GM20000 (cell line): ENCODE measurements at places on chromosomes 2 and 18.

DNA sequence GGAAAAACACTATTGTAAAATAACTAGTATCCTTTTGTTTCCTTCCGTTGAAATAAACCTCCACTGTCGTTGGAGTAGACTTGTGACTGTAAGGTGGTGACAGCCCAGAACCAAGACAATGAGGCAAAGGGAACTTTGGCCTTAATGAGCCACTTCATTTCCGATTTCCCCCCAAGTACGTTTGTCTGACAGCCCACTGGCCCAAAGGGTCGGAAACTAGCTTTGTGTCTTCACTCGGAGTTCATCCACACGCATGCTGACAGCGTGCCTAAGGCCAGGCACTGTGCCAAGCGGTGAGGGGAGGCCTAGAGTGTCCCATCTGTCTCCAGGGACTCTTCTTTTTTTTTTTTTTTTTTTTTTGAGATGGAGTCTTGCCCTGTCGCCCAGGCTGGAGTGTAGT is 21.0 kb downstream of the HJURP start:
- no peak for DNase-seq

GRCh38 chr2:62471816-62472215 is 34.2 kb downstream of the TMEM17 start:
- DNase-seq: no peak

- no peak for DNase-seq
Measured at GRCh38 chr2:240412975-240413812, 22.3 kb upstream of the GPC1 start.

DNA sequence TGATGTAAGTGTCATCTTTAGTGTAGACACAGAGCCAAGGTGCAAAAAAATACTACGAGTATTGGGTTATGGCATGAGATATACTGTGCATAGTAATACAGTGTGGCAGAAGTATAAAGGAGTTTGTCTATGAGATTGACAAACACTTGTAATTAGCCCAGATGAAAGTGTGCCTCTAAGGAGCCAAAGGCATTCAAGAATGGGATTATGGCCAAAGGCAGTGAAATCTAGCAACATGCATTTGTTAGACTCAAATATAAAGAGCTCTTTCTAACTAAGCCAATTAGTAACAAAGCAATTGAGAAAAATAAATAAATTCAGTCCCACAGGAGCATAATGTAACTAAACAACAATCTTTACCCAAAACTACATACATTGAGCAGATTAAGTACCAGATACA is 1761.8 kb downstream of the SUCLG1 start:
- DNase-seq: no peak

- DNase-seq: no peak
Measured at GRCh38 chr2:98932778-98933343, 3.2 kb downstream of the CRACDL start.

DNA sequence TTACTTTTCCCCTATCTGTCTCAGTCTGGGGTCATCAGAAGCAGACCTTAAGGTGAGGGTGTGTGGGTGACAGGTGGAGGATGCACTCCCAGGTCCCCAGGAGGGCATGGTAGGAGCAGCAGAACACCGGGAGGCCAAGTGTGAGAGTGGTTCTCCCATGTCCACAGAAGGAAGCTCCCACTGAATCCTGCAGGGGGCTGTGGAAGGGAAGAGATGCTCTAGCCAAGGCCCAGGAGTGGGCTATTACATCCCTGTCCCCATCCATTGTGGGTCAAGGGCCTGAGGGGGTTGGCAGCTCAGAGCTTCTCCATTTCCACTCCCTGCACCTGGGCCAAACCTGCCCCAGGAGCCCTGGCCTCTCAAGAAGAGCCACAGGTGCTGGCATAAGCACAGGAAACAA is 86.4 kb upstream of the KCNE4 start:
- no peak for DNase-seq

DNA sequence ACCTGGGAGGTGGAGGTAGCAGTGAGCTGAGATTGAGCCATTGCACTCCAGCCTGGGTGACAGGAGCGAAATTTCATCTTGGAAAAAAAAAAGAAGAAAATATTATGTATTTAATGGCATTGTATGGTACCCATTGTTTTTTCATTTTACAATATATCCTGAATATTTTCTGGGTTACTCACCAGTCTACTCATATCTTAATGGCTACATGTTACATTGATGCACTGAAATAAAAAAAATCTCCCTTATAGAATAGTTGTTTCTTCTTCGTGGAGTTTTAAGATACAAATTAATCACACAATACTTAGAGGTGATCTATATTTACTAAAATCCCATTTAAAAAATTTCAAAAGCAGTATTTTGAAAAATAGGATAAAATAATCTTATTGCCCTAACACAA is 66.3 kb upstream of the XPO1 start:
- DNase-seq: no peak

GRCh38 chr2:109060496-109060895 is 68.5 kb upstream of the SH3RF3 start:
- no peak for DNase-seq

GRCh38 chr2:20762945-20763683 is 59.8 kb downstream of the LDAH start:
- no peak for DNase-seq

- no peak for DNase-seq
Measured at GRCh38 chr2:27501042-27501441, 4.4 kb downstream of the GCKR start.

- no peak for DNase-seq
Measured at GRCh38 chr2:222982010-222982908, 69.7 kb upstream of the KCNE4 start.

DNA sequence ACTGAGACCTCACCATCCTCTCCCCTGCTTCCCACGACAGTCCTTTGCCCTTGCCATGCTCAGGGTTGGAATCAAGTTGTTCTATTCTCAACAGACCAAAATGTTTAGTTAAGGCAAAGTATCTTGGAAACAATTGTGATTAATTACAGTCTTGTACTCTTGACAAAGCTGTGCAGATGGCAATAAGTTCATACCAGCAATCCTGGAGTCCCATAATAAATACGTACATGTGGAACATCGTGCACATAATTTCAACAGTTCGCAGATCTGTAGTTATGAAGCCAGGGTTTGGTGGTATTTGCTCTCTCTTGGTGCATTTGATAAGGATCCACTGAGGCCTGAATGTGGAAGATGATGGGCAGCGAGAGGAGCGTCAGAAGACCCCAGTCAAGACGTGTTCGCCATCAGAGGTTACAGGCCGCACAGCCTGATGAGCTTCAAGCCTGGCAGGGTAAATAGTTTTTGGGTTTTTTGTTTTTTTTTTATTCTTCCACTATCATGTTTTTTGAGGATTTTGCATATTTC is 52.9 kb upstream of the EML6 start:
- no peak for DNase-seq

GRCh38 chr2:12965540-12966269 is 249.0 kb downstream of the TRIB2 start:
- no peak for DNase-seq

GRCh38 chr18:21763846-21764646 is 23.5 kb downstream of the MIB1 start:
- no peak for DNase-seq

- no peak for DNase-seq
Measured at GRCh38 chr2:73982140-73982617, 2.5 kb upstream of the TET3 start.

- DNase-seq: no peak
Measured at GRCh38 chr2:76839826-76840225, 682.4 kb downstream of the LRRTM4 start.

DNA sequence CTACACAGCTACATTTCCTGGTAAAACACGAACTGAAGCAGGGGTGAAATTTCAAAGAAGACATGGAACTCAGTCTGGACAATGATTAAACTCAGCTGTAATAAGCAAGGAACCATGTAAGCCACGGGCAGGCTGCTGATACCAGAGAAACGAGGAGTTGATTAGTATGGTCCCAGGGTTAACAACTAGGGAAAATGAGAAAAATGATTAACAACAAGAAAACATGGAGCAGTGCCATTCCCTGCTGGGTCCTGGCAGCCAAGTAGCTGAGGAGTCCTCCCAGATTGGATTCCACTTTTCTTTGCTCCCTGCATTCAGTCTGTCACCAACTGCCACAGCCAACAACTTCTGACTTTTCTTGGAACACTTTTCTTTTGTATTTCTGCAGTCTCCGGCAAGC is 517.0 kb upstream of the KLHL29 start:
- no peak for DNase-seq

GRCh38 chr2:117308861-117309770 is 505.4 kb upstream of the DDX18 start:
- DNase-seq: no peak

GRCh38 chr2:39705638-39706037 is 39.9 kb downstream of the TMEM178A start:
- DNase-seq: no peak

DNA sequence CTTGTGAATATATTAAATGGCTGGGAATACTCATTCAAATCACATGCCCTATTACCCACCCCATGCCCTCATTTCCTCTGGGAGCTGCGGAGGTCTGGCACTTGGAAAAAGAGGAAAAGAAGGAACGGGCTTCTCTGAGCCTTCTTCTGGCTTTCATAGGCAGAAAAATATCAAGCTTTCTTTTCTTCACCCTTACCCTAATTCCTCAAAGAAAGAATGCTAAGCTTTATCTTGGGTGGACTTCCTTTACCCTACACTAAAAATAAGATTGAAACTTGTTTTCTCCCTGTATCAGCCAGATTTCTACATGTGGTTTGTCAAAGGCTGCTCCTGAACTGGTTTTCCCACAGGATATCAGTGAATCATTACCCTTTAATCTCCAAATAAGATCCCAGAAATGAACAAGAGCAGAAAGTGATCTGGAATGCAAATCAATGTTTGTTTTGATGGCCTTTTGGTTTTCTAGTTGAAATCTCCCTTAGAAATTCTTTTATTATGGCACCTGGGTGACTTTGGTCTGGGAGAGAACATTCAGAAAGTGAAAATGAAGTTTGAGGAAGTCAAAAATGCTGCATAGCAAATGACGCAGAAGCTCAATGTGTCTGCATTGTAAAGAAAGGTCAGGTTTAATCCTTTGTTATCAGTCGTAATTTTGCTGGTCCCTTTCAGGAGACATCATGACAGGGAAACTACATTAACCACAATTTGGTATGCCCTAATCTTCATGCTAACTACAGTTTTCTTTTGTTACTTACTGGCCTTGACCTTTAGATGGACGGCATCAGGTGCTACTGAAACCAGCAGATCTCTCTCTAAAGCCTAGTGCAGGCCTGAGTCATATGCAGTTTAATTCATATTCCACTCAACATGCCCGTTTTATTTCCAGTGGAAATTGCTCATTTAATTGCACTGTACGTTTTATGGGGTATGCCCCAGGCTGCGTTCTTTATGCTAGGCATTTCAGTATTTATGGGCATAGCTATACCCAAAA is 46.6 kb upstream of the HNRNPA3 start:
- peak; percentile 50 for DNase-seq

DNA sequence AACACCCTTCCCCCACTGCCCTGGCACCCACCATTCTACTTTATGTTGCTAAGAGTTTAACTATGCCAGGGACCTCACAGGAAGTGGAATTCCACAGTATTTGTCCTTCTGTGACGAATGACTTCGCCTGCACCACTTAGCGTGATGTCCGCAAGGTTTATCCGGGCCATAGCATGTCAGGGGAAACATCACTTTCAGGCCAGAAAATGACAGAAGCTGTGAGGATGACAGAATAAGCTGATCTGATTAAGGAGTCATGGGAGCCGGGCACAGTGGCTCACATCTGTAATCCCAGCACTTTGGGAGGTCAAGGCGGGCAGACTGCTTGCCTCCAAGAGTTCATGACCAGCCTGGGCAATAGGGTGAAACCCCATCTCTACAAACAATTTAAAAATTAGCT is 248.8 kb downstream of the EIPR1 start:
- DNase-seq: no peak
